Fibroblast of skin of left quadriceps (primary cell): ENCODE measurements at places on chromosomes 11 and 22.
A peak's percentile ranks its signal among the peaks of the same experiment; 100 is the strongest.

DNA sequence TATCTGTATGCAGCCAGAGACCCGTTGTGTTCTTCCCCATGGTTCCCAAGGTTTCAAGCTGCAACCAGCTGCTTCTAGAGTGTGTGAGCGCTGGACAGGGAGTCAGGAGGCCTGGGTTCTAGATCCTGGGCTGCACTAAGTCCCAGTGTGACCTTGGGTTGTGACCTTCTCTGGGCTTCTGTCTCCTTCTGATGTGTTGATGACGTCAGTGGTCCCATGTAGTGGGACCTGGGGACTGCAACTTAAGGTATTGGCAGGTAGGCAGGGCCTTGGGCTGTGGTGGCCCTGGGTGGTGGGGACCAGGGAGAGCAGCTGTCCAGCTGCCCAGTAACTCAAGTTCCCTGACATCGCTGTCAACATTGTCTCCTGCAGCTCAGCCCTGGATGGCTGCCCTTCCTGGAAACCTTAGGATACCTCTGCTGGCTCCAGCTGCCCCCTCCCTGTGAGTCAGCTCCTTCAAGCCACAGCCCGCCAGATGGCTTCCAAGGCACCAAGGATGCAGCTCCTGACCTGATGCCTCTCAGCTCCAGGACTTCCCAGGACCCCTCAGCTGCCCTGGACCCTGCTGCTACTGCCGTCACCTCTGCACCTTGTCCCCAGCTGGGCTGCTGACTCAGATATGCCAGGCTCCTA lies 1.3 kb upstream of the PVALB start:
- no peak for DNase-seq

DNA sequence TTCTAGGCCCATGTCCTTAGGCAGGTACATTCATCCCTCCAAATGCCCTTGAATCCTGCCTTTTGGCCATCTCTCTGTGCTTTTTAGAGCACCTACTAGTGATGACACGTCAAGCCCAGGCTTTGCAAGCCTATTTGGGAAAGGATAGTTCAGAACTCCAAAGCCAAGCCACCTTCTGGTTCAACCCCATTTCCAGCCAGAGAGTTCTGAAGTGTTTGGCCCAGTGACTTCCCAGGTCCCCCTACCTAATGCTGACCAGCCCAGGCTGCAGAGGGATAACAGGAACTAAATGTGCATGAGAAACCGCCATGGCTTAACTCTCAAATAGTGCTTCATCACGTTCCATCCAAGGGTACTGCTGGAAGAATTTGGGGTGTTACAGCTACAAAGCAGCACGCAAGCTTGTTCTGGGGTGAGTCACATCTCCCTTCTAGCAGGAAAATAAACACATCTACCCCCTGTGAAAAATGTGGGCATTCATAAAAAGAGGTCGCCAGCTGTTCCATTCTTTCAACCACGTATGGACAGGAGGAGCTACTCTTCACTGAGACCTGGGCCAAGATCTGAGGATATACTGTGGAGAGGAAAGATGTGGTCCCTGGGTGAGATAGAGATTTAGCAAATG lies 2.0 kb upstream of the FXYD6 start:
- DNase-seq = no peak

DNA sequence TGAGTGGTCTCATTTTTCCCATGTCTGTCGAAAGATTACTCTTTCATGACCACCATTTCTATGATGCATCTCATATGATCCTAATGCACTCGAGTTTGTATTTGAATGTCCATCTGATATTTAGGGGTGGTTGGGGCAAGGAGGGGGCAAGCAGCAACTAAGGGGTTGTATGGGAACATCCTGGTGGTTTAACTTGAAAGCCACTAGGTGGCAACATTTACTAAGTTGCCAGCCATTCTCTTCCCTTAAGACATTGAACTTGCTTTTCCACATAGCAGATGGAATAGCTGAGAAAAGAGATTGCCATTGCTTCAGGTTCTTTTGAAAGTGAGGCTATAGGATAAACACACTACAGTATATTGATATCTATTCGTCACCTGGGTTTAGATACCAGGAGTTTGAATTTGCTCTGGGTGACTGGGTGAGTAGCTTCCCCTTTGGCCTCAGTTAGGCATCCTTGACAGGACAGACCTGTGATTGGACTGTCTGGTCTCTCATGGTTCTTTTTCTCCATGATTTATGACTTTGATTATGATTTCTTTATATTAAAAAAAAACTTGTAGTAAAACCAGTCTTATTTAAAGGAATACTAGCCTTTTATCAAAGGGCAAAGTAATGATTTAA lies 32.4 kb downstream of the NF2 start:
- no peak for DNase-seq

GRCh38 chr22:17479135-17479534 lies 84.2 kb upstream of the SLC25A18 start:
- DNase-seq = no peak

DNA sequence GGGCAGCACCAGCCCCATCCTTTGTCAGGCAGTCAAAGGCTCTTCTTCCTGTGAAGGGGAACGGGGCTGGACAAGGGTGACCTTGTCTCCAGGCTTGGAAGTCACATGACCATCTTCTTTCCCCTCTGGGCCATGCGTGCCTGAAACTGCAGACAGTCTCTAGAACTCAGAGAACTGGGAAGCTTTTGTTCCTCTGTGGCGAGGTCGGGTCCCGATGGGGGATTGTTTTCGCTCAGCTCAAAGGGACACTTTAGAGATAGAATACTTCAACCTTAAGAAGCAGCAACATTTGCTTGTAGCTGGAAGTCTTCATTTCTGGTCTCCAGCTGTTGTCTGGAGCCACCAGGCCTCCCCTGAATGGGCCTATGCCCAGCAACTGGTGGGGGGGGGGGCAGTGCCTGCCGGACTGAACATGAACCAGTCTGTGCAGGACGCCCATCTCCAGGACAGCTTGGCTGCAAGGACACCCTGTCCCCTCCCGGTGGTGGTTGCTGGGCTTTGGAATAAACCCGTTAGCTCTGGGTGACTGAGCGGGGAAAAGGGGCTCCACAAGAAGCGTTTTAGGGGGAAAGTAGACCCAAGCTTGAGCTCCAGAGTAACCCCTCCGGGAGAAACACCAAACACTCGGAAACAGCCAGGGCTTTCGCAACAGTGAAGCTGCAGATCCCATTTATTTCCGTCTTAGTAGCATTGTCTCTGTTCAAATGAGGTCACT lies 55.7 kb upstream of the EMID1 start:
- no peak for DNase-seq

GRCh38 chr11:113077379-113077778 lies 116.2 kb downstream of the NCAM1 start:
- DNase-seq = no peak

GRCh38 chr22:45548991-45549761 lies 46.5 kb downstream of the FBLN1 start:
- peak; percentile 57 for DNase-seq

DNA sequence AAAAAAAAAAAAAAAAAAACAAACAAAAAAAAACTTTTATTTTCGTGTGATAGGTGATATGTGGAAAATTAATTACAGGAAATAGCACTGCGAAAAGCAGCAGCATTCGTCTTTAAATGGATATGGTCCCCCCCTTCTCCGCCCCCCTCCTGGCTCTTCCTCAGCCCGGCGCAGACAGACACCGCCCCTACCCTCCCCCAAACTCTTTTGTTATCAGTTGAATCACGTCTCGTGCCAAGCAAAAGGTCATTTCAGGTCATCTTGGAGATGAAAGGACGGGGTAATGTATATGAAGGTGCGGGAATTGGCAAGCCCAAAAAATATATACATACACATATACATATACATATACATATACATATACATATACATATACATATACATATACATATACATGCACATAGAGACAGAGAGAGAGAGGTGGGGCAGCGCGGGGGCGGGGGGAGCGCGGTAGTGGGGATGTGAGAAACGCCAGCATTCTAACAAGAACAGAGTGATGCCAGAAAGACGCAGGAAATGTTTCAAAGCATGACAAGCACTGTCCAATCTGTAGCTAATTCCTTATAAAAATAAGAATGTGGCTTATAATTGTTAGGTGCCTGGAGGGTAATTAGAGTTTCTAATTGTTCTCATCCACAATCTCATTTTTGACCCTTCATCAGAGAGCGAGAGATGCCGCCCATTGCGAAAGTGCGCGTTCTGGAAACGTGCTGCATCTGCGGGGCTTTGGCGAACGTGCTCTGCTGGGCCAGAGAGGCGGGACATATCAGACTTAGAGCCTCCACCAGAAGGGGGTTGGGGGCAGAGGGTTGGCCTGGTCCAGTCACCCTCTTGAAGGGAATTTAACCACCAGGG lies 214.5 kb upstream of the UBASH3B start:
- DNase-seq = no peak

DNA sequence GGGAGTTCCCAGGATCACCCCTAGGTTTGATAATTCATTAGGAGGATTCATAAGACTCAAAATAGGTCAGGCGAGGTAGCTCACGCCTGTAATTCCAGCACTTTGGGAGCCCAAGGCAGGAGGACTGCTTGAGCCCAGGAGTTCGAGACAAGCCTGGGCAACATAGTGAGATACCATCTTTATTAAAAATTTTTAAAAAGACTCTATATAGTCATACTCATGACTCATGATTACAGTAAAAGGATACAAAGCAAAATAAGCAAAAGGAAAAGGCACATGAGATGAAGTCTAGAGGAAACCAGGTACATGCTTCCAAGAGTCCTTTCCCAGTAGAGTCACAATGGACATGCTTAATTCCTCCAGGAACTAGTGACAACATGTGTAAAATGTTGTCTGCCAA lies 13.9 kb upstream of the PTS start:
- no peak for DNase-seq

DNA sequence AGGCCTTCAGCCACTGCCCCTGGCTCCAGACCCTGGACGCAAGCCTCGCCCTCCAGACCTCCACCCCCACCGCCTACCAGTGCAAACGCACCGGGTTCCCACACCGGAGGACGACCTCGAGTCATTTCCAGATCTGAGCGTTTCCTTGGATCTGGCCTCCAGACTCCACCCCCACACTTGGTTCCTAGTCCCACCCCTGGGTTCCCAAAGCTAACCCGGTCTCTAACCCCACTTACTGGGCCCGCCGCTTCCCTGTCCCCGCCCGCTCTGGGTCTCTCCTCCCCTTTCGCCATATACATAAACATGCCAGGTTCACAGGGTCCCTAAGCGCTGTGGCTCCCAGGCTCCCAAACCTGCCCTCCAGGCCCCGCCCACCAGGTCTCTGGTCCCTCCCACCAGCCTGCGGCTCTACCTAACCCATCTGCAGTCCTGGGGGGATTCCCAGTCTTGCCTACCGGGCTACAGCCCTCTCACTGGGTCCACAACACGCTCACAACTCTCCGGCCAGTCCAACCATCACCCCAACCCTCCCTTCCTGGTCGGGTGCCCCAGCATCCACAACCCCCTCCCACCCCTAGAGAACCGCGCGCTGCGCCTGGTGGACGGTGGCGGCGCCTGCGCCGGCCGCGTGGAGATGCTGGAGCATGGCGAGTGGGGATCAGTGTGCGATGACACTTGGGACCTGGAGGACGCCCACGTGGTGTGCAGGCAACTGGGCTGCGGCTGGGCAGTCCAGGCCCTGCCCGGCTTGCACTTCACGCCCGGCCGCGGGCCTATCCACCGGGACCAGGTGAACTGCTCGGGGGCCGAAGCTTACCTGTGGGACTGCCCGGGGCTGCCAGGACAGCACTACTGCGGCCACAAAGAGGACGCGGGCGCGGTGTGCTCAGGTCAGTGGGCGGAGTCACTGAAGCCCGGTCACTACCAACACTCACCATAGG lies 36.7 kb downstream of the CD6 start:
- DNase-seq = no peak

DNA sequence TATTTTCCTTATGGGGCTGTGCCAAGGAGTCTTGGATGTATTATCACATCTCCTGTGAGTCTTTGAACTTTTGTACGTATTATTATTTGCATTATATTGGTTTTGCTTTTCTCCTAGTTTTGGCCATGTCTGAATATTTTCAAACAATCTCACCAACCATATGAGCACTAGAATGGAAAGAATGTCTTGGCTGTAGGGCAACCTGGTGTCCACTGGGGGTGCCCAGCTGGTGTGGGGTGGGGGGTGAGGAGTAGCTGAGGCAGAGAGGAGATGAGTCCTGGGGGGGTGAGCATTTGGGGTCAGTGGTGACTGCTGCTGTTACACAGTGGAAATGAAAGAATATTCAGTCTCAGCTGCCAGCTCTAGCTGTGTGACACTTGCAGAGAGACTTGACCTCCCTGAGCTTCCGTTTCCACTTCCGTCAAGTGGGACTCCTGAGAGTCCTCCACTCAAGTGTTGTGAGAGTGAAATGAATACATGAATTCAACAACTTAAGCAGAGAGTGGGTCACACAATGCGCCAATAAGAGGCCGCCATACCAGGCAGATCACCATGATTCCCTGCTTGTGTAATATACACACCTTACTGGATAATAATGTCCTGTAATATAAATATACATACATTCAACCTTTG lies 12.7 kb upstream of the PVALB start:
- no peak for DNase-seq

DNA sequence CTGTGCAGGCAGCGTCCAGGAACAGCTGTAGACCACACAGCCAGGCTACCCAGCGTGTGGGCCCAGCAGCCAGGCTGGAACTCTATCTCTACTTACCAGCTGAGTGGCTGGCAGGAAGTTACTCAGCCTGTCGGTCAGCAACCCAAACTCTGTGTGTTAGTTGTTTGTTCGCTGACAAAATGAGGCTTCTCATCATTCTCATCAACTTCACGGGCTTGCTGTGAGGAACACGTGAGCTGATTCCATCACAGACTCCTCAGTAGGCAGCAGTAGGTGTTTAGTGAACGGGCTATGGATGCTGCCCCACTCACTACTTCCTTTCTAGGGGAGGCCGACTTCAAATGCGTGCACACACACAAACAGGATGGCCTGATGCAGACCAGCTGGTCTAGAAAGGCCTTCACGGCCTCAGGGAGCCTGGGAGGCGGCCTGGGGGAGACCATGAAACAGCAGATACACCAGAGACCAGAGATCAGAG lies 830 bp upstream of the SPDYC start:
- DNase-seq = no peak

DNA sequence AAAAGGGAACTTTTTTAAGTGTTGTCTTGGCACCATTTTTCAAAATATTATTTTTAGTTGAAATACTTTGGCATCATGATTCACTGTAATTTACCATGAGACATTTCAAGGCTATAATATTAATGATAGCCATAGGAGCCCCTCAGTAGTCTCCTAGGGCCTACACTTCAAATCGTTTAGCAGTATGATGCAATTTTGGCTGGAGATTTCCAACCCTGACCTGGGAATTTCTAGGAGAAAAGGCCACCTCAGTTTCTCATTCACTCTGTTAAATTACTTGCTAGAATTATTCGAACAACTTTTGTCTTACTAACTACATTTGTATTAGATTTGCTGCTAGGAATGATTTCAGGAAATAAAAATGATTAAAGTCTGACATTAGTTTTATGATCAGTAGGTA lies 1610.9 kb upstream of the RAG2 start:
- DNase-seq = no peak

DNA sequence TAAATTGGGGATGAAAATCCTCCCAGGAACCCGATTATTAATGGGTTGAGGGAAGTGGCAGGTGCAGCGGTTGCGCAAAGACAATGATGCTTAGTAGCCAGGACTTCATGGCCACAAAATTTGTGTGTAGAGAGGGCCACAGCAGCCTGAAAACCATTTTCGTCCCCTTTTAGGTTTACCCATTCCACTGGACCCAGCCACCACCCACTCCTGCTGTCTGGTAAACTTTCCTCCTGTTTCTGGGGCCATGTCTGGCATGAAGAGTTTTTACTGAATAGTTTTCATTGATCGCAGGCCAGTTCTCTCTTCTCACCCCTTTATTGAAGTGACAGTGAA lies 69.5 kb upstream of the SYT13 start:
- no peak for DNase-seq

GRCh38 chr22:29226351-29226981 lies 20.8 kb downstream of the EMID1 start:
- no peak for DNase-seq

- DNase-seq = no peak
These were observed 16.7 kb downstream of the API5 start for GRCh38 chr11:43328482-43328881.
